ENCODE measurements at places on chromosomes 4 and X. TPM values are rescaled to one million over a fixed set of nuclear protein-coding genes. Genes with fewer than 3 reads are reported as not detected.
A peak's percentile ranks its signal among the peaks of the same experiment; 100 is the strongest.

DNA sequence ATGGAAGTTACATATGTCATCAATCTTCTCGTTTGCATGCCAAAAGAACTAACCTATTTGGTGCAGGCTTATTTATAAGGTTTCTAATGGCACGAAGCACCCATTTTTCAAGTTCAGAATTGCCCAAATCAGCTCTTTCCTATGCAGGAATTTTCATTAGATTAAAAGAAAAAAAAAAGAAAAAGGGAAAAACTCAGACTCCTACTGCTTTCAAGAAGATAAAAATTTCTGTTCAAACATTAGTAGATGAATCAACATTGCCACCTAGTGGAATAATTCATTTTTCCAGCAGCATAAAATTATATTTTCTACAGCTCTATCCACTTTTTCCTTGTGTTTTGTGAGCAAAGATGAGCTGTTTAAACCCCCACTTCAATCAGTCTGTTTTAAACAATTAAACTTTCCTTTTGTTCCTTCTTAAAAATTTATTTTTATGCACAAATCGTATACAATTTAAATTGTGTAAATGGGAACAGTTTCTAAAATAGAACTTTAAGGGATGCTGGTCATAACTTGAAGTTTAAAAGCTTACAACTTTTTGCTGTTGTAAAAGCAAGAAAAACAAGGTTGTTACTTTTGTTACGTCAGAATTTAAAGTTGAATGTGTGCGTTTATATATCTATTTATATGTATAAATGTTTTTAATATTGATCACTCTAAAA is 309.9 kb downstream of the ARAP2 start:
- DNase-seq: peak; percentile 5

DNA sequence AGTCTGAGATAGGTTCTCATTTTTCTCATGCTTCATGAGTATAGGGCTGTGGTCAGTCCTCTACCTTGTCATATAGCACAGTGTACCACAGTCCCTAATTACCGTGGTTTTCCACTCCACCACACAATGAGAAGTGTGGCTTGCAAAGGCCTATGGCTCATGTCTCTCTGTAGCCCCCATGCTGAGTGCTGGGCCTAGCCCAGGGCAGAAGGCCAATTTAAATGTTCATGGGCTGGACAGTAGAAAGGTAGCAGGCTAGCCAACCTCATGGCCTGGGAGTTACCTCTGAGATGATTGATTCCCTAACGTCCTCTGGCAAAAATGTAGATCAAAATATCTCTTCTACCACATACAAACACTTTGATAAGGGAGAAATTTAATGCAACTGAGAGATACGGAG is 222.5 kb downstream of the AFF2 start:
- no peak for DNase-seq

- no peak for DNase-seq
These were observed 116.1 kb downstream of the SPCS3 start for GRCh38 chr4:176435901-176436292.

MAGED4B gene
- 2.7 TPM for total RNA-seq

- DNase-seq: no peak
These were observed 136.9 kb downstream of the TSPAN5 start for GRCh38 chr4:98521486-98521885.

MTNR1A gene
- total RNA-seq: not detected

DNA sequence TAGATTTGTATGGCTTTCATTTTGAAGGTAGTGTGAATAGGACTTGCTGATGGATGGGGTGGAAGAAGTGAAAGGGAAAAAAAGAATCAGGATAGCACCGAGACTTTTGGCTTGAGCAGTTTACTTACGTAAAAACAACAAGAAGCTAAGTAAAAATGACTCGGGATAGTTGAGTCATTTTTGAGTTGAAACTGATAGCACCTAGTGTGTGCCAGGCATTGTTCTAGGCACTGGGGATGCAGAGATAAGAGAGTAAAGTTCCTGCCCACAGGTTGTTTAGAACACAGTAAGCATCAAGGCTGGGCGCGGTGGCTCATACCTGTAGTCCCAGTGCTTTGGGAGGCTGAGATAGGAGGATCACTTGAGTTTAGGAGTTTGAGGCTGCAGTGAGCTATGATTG is 34.7 kb downstream of the ADD1 start:
- no peak for DNase-seq

DCX gene
- not detected for total RNA-seq

GRCh38 chr4:101697266-101697665 is 93.3 kb upstream of the BANK1 start:
- DNase-seq: no peak

GRCh38 chrX:140944710-140945109 is 57.7 kb upstream of the SPANXB1 start:
- DNase-seq: no peak

DNA sequence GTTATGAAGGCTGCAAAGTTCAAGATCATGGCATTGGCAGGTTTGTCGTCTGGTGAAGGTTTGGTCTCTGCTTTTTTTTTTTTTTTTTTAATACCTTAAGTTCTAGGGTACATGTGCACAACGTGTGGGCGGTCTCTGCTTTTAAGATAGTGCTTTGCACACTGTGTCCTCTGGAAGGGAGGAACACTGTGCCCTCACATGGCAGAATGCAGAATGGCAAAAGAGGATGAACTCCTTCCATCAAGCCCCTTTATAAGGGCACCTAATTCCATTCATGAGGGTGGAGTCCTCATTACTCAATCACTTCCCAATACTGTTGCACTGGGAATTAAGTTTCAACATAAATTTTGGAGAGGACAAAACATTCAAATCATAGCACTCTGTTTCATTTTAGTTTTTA is 101.4 kb downstream of the GLRA2 start:
- no peak for DNase-seq

- DNase-seq: no peak
These were observed 29.3 kb upstream of the CXXC4 start for GRCh38 chr4:104524026-104524425.

DNA sequence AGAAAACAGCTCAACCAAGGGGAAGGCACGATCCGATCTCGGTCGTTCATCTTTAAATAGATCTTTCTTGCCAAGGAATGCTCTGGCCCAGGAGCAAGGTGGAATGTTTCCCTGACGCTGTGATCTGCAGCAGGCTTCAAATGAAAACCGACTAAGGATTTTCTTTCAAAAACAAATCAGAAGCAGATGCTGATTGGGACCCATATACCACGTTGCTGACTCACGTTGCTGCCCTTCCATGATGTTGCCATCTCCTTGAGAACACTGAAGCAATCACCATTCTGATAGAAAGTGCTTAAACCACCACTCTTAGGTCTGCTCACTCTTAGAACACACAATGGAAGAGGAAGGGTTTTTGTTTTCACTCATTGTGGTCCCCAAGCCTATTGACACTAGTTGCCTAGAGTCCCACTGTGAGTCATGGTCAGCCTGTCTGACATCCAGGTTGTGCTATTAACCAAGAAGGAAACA is 26.1 kb downstream of the LAMTOR3 start:
- DNase-seq: no peak

DNA sequence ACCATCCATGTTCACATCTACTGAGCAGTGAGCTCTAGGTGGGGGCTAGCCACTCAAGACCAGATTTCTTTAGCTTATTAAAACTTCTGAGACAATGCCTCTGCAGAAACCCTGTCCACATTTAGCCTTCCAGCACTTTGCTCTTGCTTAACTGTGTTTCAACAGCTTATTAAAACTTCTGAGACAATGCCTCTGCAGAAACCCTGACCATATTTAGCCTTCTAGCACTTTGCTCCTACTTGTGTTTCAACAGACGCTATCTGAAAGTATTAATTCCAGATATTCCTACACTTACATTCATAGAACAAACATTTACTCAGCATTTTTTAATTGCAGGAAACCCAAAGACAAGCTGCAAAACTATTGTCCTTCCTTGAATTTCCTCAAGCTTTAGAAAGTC is 91.9 kb downstream of the SEL1L3 start:
- DNase-seq: no peak

ZNF185 gene
- total RNA-seq: 4.4 TPM

FGFBP2 gene
- total RNA-seq: 0.39 TPM

- DNase-seq: no peak
These were observed 175.6 kb upstream of the MAGEB2 start for GRCh38 chrX:30039768-30040167.

NR3C2 gene
- total RNA-seq: 16.1 TPM

- DNase-seq: no peak
These were observed 76.7 kb downstream of the AFF1 start for GRCh38 chr4:87011340-87012034.

GRCh38 chr4:2436301-2436700 is 17.5 kb downstream of the CFAP99 start:
- no peak for DNase-seq

DNA sequence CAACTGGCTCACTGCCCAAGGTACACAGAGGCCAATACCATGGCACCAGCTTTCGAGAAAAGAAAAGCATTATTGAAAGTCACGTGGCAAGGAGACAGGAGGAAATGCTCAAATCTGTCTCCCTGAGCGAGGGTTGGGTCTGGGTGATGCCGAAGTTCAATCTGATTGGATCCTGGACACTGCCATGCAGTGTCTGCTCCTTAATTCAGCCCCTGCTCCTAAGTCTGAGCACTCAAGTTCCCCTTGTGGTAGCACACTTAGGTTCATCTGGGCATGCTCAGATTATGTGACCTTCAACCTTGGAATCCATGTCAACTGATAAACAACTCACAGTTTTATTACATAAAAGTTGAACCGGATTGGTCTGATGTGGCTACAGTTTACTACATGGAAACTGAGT is 512.6 kb upstream of the GALNT7 start:
- DNase-seq: no peak
